ENCODE measurements at places on chromosomes 5 and 9. TPM values are rescaled to one million over a fixed set of nuclear protein-coding genes. Genes with fewer than 3 reads are reported as not detected.

The LCN9 gene
- total RNA-seq, result not detected

The DNAJC21 gene
- total RNA-seq, result 53.5 TPM

The STPG3 gene
- total RNA-seq, result not detected

The PCDHGA3 gene
- 1.7 TPM for total RNA-seq

The CCL27 gene
- total RNA-seq, result not detected

All from regular cardiac myocyte (primary cell).